ENCODE measurements at places on chromosomes 2 and 18.

GRCh38 chr2:179703702-179704101 lies 157.7 kb downstream of the ZNF385B start:
- DNase-seq: no peak

DNA sequence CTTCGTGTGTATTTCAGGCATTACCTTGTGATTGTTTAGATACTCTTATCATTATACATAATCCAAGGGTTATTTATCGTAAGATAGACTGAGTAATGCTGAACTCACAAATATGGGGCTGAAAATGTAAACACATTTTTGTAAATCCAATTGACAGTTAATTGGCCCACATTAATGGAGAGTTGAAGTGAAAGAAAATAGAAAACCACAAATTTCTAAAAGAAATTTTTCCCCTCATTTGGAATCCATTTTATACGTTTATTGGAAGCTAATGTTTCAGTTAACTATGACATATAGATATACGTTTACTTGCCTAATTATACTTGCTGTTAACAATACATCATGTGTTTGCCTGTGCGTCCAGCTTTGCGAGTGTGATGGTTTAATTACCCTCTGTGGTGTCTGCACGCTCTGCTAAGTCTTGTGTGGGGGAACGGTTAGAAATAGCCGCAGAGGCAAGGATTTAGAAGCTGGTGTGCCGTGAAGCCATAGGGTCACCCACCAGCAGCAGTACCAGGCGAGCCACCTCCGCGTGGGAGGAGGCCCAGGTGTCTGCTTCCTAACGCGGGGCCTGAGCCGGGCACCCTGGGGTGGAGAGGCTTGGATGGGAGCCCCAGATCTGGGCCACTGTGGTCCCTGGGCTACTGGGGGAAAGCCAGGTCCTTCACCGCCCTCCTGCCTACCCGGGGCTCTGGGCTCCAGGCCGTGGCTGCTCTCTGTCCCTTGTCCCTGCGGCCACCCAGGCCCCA lies 38.0 kb downstream of the TSHZ1 start:
- no peak for DNase-seq

- no peak for DNase-seq
Observed at GRCh38 chr2:129711816-129712675, 267.4 kb upstream of the RAB6C start.

GRCh38 chr18:78271790-78272189 lies 707.8 kb upstream of the SALL3 start:
- DNase-seq: no peak

- no peak for DNase-seq
Observed at GRCh38 chr2:237020090-237020489, 65.6 kb upstream of the COPS8 start.

- DNase-seq: no peak
Observed at GRCh38 chr2:235116885-235117492, 165.2 kb downstream of the SH3BP4 start.

- DNase-seq: no peak
Observed at GRCh38 chr2:3071685-3072263, 305.8 kb downstream of the EIPR1 start.

- no peak for DNase-seq
Observed at GRCh38 chr2:64218137-64218802, 74.0 kb upstream of the PELI1 start.

DNA sequence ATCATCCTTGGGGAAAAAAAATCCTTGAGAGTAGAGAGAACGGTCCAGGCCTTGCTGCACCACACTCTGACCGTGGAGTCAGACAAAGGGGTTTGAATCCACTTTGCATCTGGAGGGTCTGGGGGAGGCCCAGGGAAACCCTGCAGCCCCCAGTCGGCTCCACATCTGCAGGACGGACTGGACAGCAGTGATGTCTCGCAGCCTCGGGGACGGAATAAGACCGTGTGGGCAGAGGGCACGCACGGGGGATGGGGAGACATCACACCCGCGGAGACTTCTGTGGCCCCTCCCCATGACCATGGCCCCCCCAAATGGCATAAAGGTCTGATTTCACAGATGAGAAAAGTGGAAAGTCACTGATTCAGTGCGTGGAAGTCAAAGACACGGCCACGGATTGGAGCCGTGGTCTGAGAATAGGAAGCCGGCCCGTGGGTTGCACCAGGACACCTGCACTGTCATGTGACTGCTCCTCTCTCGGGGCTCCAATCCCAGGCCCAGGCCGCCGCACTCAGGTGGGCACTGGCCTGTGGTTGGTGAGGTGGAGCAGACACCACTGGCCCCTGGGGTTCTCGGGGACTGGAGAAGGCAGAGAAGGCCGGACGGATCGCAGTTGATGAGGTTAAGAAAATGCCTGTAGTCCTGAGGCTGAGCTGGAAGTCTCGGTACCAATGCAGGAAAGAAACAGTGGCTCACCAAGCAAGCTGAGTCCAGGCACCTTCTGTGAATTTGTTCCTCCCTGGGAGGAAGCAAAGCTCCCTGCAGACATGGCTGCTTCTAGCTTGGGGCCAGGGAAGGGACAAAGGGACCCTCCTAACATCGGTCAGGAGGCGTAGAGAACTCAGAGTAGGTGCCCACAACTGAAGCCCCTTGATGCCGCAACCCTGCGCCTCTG lies 61.8 kb downstream of the RTP5 start:
- DNase-seq: no peak

- no peak for DNase-seq
Observed at GRCh38 chr18:40555914-40556313, 1399.1 kb upstream of the PIK3C3 start.

- no peak for DNase-seq
Observed at GRCh38 chr2:88596141-88596830, 31.0 kb downstream of the EIF2AK3 start.

- peak; percentile 88 for DNase-seq
Observed at GRCh38 chr2:96138179-96139145, at the start of gene ASTL. TSS of gene ASTL (minus strand) at chr2:96138502. CDS start at chr2:96138436, 66 bp downstream.

- no peak for DNase-seq
Observed at GRCh38 chr2:107529146-107529545, 297.5 kb upstream of the RGPD4 start.

GRCh38 chr2:46493241-46493970 lies 14.0 kb downstream of the TMEM247 start:
- peak; percentile 16 for DNase-seq

DNA sequence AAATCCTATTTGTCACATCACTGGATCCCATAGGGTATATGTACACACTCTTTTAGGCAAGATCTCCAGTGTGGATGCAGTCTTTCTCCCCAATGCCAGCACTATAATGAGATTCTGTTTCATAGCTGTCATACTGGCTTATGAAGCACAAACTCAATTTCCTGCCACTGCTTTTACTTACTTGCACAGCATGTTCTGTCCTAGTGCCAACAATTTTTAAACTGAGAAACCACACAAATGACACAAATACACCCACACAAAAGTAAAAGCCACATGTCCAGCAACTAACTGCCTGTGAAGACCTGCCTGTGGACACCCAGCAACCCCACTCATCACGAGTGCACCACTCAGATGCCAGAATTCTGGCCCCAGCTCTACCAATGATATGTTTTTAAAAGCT lies 29.6 kb upstream of the RNU4ATAC start:
- DNase-seq: no peak

DNA sequence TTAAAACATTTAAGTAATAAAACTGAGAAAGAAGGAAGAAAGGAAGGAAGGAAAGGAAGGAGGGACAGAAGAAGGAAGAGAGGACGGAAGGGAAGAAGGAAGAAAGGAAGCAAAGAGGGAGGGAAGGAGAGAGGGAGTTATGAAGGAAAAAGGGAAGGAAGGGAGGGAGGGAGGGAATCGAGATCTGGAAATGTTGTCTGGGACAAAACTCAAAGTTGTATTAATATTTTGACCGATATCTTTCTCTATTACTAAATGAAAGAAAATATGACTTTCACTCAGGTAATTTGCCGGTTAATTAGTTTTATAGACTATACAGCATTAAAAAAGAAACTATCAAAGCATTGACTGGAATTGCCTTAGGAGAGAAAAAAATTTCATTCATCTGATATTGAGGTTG lies 44.4 kb downstream of the G6PC2 start:
- no peak for DNase-seq

DNA sequence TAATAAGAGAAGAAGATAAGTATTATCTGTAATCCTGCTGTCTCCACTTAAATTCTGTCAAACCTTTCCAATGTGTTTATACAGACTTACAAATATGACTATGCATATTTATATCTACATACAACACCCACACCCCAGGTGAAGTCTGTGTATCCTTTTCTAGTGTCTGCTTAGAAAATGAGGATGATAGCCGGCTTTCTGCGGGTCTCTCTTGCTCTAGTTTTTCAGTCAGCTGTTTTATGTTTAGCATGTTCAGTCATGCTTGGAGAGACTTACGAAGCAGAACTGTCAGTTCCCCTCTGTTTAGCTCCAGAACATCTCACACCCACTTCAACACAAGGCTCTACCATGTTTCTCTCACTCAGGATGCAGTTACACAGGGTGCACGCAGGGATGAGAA lies 137.3 kb upstream of the NFATC1 start:
- DNase-seq: no peak

GRCh38 chr2:201257956-201258665 lies 2.2 kb upstream of the CASP8 start:
- peak; percentile 98 for DNase-seq

DNA sequence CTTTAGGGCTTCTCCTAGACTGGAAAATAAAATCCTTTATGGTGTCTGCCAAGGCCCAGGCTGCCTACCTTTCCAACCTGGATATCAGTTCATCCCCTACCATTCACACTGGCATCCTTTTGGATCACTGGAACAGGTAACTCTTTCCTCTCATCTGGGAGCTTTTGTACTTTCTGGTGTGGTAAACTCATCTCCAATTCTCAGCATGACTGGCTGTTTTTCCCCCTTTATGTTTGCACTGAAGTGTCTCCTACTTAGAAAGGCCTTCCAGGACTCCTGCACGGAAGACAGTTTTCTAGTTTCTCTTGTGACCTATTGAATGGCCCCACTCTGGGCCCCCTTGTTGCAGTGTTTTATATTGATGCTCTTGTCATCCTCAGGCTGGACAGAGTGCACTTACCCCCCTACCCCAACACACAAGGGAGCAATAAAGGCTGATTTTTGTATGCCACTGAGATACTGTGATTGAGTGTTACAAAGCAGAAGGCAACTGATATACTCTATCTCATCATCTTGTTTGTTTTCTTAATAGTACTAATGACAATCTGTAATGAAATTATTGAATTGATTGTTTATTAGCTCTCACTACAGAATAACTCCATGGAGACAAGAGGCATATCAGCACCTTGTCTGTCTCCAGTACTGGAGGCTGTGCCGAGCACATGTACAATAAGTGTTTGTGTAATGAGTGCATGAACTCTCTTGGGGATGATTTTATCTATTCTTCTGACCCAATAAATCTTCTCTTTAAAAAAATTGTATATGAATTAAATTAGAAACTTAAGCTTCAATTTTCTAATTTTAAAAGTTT lies 129.9 kb downstream of the PIEZO2 start:
- DNase-seq: no peak

DNA sequence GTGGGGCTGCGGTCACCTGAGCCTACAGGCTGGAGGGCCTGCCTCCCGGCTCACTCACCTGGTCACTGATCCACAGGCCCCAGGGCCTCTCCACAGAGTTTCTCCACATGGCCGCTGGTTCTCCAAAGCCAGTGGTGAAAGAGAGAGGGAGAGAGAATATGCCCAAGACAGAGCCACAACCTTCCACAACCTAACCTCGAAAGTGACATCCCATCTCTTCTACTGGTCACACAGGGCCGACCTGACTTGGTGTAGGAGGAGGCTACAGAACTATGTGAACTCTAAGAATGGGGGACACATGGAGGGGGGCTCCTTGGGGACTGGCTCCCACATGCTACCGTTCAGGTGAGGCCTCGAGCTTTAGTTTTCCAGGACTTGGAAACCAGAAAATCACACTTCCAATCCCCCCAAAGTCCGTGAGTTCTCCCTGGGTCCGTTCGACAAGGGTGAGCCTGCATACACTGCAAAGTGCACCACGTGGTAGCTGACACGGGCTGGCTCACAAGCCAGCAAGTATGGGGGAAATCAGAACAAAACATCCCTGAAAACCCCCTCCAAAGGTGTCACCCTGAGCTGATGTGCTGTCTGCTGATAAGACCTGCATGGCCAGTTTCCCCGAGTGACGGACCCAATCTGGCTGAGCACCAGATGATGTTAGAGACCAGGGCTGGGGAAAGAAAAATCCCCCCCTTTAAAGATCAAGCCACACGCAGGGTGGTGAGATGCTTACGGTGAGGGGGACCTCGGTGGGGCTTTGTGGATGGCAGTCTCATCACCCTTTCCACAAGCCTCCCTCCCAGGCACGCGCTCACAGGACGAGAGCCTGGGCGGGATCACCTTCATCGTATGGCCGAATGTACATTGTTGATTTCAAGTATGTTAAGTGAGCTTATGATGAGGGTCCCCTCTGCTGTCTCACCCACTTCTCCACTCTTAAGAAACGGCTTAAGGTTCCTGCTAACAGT lies 54.2 kb upstream of the SEMA4C start:
- peak; percentile 55 for DNase-seq

DNA sequence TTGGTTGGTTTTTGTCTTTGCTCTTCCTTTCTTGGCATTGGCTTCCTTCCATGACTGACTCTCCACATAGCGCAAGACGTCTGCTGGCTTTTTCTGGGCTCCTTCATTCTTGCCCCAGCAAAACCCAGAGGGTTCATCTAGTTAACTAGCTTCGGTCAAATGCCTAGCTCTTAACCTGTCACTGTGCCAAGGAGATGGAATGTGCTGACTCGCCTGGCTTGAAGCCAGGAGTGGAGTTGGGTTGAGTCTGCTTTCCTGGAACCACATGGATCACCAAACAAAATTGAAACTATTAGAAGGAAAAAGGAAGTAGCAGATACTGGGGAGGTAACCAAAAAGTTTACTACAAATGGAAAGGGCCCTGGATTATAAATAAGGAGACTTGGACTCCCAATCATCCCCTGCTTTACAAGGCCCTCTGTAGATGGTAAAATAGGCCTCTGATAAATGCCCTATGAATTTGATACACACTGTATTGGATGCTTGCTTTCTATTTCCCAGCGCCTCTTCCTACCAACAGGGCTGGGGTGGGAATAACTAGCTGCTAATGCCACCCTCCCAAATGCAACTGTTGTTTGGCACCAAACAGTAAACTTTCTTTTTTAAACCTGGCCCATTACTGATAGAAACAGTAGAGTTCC lies 11.3 kb downstream of the MALT1 start:
- DNase-seq: no peak

DNA sequence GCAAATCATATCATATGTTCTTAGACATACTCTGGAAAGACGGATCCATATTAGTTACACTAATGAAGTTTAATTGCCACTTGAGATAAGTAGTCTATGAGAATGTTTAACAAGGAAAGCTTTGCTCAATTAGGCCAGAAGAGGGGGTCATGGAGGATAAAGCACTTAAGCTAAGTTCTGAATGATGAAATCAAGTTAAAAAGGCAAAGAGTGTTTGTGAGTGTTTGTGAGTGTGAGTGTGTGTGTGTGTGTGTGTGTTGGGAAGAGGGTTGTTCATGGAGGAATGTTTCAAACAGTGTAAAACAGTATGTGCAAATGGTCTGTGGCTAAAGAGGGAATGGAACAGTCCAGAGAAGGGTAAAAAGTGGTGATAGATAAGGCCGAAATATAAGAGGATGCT lies 360.9 kb downstream of the ERBB4 start:
- no peak for DNase-seq

DNA sequence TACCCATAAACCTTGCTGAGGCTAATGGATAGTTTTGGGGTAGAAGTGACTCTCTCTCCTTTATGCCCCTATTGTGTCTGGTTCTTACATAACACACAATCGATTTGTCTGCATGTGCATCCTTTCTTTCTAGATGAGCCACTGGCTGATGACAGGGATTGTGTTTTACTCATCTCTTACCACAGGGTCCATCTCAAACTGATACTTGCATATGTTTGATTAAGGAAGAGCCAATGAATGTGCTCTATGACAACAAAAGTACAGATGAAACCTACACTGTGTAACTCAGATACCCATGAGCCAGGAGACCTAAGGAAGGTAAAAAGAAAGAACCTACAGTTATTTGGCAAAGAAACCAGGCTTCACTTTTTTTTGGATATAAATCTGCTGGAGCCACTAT lies 13.2 kb upstream of the BZW1 start:
- no peak for DNase-seq
